ENCODE measurements at places on chromosomes 1 and 21. TPM values are rescaled to one million over a fixed set of nuclear protein-coding genes. Genes with fewer than 3 reads are reported as not detected.

- no peak for DNase-seq
These were observed 71.0 kb upstream of the ATF3 start for GRCh38 chr1:212537610-212538009.

GRCh38 chr21:43211760-43212115 lies 42.9 kb downstream of the CRYAA start:
- peak; percentile 75 for DNase-seq

DNA sequence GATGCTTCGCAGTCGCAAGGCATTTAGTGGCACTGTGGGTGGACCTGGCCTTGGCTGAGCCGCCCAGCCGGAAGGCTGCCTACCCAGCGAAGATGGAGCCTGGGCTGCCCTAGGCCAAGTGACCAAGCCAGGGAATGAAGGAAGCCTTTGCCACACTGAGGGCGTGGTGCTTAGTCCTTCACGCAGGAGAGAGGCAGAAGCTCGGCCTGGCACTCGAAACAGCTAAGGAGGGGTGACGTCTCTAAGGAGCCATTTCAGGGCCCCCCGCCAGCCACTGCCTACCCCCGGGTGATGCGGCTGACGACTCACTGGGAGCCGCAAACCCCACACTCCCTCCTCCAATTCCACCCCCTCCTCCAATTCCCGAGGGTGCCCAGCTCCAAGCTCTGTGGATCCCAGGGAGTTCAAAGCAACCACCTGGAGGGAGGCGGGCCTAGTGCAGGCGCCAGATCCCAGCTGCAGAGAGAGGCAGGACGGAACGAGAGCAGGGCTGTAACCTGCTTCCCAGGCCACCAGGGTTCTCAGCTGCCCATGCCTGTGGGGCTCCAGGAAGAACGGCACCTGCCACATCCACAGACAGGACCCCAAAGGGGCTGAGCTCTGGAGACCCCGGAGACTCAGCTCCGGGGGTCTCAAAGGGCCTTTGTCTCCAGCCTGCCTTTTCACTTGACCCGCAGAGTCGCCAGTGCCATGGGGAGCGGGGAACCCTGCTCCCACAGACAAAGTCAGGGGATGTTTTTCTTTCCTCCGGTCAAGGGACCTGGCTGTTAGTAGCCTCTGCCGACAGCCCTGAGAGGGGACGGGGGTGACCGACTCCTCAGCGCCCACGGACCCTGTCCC lies 75.8 kb downstream of the ARHGEF16 start:
- DNase-seq: no peak

DNA sequence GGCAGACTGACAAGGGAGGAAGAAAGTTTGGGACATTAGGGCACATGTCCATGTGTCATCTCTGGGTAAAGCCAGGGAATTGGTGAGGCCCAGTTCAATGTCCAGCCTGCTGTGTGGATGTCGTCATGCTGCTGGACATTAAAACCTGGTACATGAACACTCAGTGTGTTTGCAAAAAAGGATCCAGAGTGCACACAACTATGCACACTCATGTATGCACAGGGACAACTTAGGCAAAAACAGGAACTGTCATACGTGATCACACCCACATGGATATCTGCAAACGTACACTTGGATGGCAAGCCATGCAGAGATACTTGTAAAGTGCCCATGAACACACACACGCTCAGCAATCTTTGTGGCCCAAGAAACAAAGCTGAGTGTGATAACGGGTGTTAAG lies 47.9 kb upstream of the NEK2 start:
- no peak for DNase-seq

DNA sequence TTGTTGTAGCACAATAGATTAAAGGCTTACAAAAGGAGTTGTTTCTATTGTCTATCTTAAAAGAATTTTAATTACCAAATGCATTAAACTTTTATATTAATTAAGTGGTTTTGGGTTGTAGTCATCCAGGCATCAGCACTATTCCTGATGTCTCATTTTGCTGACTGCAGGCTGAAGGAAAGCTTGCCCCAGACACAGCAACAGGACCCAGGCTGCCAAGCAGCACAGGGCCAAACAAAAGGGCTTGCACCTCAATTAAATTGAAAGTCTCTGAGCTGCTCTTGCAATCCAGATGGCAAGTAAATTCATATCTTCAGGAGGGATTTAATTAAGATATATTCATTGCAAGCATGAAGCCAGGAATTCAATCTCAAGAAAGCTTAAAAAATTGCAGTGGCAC lies 80.7 kb upstream of the CHODL start:
- no peak for DNase-seq

GRCh38 chr1:21269461-21270085 lies 20.7 kb downstream of the ECE1 start:
- DNase-seq: no peak

- no peak for DNase-seq
These were observed 34.5 kb downstream of the RAB3B start for GRCh38 chr1:51955797-51956527.

GRCh38 chr1:233513431-233513830 lies 100.5 kb upstream of the KCNK1 start:
- no peak for DNase-seq

GRCh38 chr1:204530932-204531331 lies 14.7 kb downstream of the MDM4 start:
- no peak for DNase-seq

GRCh38 chr1:2151252-2151651 lies 43.3 kb downstream of the FAAP20 start:
- DNase-seq: peak; percentile 73

DNA sequence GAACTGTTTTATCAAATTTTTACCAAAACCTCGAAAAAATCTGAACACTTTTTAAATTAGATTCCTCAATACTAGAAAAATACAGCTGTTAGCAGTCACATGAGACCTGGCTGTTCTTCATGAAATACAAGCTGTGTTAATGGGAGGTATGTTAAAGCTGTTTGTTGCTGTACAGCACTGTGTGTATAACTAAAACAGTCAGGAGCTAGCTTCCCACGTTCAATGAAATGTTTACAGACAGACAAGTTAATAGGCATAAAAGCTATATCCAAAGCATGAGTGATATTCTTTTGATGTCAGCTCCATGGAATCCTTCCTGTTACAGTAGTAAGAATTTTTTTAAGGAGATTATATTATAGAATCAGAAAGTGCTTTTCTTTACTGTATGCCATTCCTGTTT lies 223.2 kb upstream of the FOXD3 start:
- DNase-seq: no peak

GRCh38 chr1:221797506-221797905 lies 55.6 kb upstream of the DUSP10 start:
- no peak for DNase-seq

GRCh38 chr1:2226525-2227345 lies 1.4 kb upstream of the SKI start:
- DNase-seq: no peak

- no peak for DNase-seq
These were observed 53.4 kb downstream of the GALNT2 start for GRCh38 chr1:230120289-230120920.

- DNase-seq: no peak
These were observed 114.1 kb downstream of the ERG start for GRCh38 chr21:38384238-38384560.

GRCh38 chr1:206504363-206504713 lies 3.0 kb upstream of the RASSF5 start:
- DNase-seq: no peak

DNA sequence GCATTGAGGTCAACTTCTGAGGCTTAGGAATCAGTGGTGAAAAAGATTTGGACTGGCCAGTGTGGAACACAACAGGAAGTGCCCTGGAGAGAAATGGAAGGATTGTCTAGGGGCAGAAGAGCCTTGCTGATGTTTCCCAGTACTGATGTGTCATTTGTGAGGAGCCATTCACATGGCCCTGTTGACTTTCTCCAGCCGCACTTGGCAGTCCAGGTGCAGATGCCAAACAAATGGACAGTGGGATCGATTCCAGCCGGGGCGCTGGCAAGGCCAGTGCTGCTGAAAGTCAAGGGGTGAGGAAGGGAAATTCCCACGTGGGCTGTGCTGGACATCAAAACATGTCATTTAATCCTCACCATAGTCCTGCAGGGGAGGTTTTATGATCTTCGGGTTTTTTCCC lies 4.9 kb upstream of the TRIM63 start:
- DNase-seq: no peak

DNA sequence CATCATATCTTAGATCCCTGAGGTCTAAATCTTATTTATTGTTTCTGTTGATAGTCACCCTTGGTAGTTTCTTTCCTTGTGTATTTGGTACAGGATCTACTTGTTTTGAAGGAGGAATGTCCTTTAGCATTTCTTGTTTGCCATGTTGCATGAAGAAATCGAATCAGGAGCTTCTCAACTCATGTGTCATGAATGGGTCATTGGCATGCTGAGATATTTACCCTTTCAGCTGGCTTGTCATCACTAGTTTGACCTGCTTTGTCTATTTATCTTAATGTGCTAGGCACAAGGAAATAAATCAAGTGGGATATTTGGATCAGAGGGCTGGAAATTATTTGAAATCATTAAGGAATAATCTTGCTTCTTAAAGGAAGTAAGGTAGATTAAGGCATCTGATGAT lies 23.8 kb downstream of the THEM4 start:
- no peak for DNase-seq

GRCh38 chr1:94926915-94927404 lies at the start of gene CNN3:
CNN3 (minus strand) TSS chr1:94927110; CDS start chr1:94926894, 216 bp downstream.
- peak; percentile 92 for DNase-seq

- DNase-seq: no peak
These were observed 248.5 kb downstream of the USP25 start for GRCh38 chr21:15978215-15978738.

DNA sequence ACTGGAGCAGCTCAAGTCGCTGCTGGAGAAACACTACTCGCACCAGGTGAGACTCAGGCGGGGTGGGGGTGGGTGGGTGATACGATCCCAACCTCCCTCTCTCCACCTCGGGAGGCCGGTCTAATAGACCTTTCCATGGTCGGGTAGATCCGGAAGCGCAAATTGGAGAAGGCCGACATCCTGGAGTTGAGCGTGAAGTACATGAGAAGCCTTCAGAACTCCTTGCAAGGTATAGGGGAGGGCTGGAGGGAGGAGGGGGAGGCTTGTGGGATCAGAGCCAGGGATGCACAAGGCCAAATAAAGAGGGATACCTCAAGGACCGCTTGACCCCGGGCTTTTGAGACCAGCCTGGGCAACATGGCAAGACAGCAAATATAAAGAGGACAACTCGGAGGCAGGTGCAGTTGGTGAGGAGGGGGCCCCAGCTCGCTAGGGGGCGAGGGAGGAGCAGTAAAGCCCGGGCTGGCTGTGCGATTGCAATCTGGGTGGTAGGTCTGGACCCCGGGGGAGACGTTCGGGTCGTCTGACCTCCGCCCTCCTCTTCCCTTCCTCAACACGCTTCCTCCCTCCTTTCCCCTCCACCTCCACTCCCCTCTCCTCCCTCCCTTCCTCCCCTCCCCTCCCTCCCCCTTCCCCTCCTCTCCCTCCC lies 546 bp downstream of the HES3 start:
- no peak for DNase-seq

DNA sequence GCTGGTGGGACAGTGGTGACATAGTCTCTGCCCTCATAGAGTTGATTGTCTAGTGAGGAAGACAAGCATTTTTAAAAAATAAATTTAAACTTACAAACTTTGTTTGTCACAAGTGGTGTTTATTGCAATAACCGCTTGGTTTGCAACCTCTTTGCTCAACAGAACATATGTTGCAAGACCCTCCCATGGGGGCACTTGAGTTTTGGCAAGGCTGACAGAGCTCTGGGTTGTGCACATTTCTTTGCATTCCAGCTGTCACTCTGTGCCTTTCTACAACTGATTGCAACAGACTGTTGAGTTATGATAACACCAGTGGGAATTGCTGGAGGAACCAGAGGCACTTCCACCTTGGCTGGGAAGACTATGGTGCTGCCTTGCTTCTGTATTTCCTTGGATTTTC lies 58.4 kb downstream of the LAMC2 start:
- no peak for DNase-seq

DNA sequence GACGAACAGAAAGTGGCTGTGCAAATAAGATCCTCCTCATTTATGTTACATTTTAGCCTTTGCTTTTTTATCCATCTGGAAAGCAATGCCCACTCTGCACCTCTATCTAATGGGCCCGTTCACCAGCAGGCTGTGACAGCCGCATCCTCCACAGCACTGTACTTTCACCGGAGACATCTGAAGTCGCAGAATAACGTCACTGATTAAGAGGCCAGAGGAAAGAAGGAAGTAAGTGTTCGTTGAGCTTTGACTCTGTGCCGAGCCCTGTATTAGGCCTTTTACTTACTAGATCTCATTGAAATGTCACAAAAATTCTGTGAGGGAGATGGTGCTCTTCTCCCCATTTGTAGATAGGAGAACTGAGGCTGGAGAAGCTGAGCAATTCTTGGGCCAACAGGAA lies 62.3 kb downstream of the KAZN start:
- DNase-seq: no peak

DNA sequence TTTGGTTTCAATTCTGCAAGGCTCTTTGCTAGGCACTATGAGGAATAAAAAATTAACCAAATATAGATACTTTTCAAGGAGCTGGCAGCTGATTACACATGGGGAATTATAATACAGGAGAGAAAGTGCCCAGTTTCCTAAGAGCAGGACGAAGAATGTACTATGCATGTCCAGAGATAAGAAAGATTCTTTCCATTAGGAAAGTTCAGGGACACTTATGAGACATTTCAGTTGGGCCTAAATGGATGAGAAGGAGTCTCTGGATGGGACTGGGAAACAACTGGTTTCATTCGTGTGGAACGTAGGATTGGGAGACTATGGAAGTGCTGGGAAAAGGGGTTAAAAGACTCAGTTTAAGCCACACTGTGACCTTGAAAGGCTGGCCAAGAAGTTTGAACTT lies 63.5 kb upstream of the MROH9 start:
- DNase-seq: no peak

The CAPN9 gene
- total RNA-seq: 8.0 TPM

The LDLRAD1 gene
- total RNA-seq: 6.3 TPM

The RGS16 gene
- 14.0 TPM for total RNA-seq

The SLFNL1 gene
- total RNA-seq: 5.3 TPM

The S100A7A gene
- total RNA-seq: not detected

The FABP3 gene
- 52.9 TPM for total RNA-seq

The AXDND1 gene
- not detected for total RNA-seq

The CLEC20A gene
- total RNA-seq: not detected

The TLR5 gene
- total RNA-seq: 30.4 TPM

The FCRL4 gene
- total RNA-seq: not detected

Measured in upper lobe of left lung (tissue), 6 donors.